ENCODE measurements at places on chromosomes 1 and 21. TPM values are rescaled to one million over a fixed set of nuclear protein-coding genes. Genes with fewer than 3 reads are reported as not detected.

GRCh38 chr1:248696261-248696660 lies 6.3 kb downstream of the OR14I1 start:
- H3K27ac ChIP-seq, result no peak overlapping the region
- no peaks in the 10 kb centered on the region for H3K27me3 ChIP-seq
- no peaks in the 10 kb centered on the region for H3K4me1 ChIP-seq
- DNase-seq, result no peak
- H3K4me3 ChIP-seq, result no peak overlapping the region
- H3K36me3 ChIP-seq, result no peaks in the 10 kb centered on the region

DNA sequence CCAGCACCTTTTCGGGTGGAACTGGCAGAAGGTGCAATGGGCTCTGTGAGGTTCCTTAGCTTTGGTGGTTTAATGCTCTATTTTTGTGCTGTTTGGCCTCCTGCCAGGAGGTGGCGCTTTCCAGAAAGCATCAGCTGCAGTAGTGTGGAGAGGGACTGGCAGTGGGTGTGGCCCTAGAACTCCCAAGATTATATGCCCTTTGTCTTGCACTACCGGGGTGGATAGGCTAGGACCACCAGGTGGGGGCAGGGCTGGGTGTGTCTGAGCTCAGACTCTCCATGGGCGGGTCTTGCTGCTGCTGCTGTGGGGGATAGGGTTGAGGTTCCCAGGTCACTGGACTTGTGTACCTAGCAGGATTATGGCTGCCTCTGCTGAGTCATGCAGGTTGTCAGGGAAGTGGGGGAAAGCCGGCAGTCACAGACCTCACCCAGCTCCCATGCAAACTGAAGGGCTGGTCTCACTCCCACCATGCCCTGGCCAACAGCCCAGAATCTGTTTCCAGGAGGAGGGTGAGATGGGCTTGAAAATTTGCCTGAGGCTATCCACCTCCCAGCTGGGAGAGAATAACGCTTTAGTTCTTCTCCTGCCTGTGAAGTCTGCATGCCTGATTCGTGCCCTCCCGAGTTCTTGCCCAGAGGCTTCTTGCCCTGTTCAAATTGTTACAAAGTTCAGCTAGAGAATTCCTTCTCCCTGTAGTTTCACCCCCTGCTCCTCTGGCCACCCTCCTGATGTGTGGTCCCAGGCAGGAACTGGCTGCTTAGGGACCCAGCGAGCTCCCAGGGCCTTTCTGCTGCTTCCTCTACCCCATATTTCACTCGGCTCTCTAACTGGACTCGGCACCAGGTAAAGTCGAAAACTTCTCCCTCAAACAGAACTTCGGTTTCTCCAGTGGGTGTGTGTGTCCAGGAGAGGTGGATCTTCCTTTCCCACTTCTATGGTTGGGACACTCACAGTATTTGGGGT lies 76.5 kb upstream of the BTG3 start:
- H3K4me1 ChIP-seq, result no peaks in the 10 kb centered on the region
- H3K36me3 ChIP-seq, result no peaks in the 10 kb centered on the region
- no peaks in the 10 kb centered on the region for H3K27me3 ChIP-seq
- H3K4me3 ChIP-seq, result no peak overlapping the region
- DNase-seq, result no peak

DNA sequence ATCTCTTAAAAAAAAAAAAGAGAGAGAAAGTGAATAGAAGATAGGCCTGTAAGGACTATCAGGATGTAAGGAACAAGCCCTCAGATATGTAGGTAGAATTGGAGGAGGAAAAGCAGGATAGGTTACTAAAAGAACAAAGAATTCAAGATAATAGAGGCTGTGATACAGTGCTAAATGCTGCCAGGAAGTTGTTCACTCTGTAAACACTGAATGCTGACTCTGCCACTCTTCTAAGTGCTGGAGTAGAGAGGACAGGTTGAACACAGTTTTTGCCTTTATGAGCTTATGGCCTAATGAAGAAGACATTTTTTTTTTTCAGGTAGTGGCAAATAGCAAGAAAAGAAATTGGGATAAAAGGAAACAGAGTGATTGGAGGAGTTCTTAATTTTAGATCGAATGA lies 90.6 kb upstream of the ZNF678 start:
- H3K4me1 ChIP-seq, result no peaks in the 10 kb centered on the region
- H3K36me3 ChIP-seq, result no peaks in the 10 kb centered on the region
- H3K4me3 ChIP-seq, result no peak overlapping the region
- no peak for DNase-seq

DNA sequence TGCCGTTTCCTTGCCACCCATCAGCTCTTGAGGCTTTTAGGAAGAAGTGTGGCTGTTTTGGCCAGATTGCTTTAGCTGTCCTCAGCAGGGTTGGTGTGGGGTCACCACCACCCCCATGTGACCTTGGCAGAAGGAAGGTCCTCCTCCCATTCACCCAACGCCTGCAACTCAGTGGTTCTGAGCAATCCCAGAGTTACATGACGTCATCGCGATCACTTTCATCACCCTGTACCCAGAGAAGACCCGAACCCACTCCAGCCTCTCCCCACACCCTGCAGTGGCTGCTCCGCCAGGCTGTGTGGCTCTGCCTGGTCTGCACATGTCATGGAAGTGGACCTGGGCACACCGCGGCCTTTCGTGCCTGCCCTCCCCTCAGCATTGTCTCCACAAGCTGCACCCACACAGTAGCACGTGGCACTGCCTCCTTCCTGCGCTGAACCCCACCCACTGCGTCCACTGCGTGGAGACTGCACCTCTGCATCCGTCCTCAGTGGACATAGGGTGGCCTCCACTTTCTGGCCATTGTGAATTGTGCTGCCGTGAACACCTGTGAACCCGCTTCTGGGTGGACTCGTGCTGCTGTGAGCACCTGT lies 16.5 kb downstream of the FAAP20 start:
- no peaks in the 10 kb centered on the region for H3K4me1 ChIP-seq
- no peak overlapping the region for H3K4me3 ChIP-seq
- H3K36me3 ChIP-seq, result no peaks in the 10 kb centered on the region

- H3K27ac ChIP-seq, result no peak overlapping the region
- H3K27me3 ChIP-seq, result no peaks in the 10 kb centered on the region
- H3K4me3 ChIP-seq, result no peak overlapping the region
Measured at GRCh38 chr1:116175611-116176010, 64.4 kb downstream of the MAB21L3 start.

- peaks cover 64% of the 10 kb centered on the region for H3K27me3 ChIP-seq
- H3K4me3 ChIP-seq, result no peak overlapping the region
- no peak overlapping the region for H3K27ac ChIP-seq
- no peaks in the 10 kb centered on the region for H3K36me3 ChIP-seq
- no peak for DNase-seq
Measured at GRCh38 chr21:35855484-35855883, 204.8 kb downstream of the SETD4 start.

SMIM1 gene
- 28.4 TPM for total RNA-seq

GRCh38 chr1:31633117-31633516 lies 11.6 kb downstream of the PEF1 start:
- peak; percentile 18 for DNase-seq
- H3K27ac ChIP-seq, result no peak overlapping the region
- no peaks in the 10 kb centered on the region for H3K27me3 ChIP-seq
- peaks cover 6% of the 10 kb centered on the region for H3K4me1 ChIP-seq
- peaks cover 8% of the 10 kb centered on the region for H3K36me3 ChIP-seq

DNA sequence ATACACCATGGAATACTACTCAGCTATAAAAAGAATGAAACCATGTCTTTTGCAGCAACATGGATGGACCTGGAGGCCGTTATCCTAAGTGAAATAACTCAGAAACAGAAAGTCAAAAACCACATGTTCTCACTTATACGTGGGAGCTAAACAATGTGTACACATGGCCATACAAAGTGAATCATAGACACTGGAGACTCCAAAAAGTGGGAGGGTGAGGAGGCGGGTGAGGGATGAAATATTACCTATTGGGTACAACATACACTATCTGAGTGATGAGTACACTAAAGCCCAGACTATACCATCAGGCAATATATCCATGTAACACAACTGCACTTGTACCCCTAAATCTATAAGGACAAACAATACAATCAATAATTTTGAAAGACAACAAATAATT lies 39.5 kb upstream of the FAM20B start:
- H3K4me1 ChIP-seq, result no peaks in the 10 kb centered on the region
- H3K36me3 ChIP-seq, result no peaks in the 10 kb centered on the region
- H3K27me3 ChIP-seq, result no peaks in the 10 kb centered on the region
- DNase-seq, result no peak
- no peak overlapping the region for H3K27ac ChIP-seq
- H3K4me3 ChIP-seq, result no peak overlapping the region

DNA sequence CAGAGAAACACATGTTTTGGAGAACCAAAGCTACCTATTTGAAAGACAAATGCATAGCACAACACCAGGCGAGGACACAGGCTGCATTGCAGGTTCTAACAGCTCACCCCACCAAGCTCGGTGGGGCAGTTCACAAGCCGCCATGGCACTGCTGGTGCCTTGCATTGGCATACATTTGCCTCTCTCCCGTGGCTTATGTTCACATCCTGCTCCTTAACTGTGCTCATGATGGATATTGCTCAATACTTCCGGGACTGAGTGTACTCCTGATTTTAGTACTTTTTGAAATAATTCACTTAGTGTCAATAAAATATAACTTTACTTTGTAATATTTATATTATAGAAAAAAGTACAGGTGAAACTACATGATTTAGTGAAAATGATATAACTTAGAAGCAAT lies 1187.4 kb upstream of the NCAM2 start:
- no peaks in the 10 kb centered on the region for H3K36me3 ChIP-seq
- H3K4me3 ChIP-seq, result no peak overlapping the region
- DNase-seq, result peak; percentile 1
- no peaks in the 10 kb centered on the region for H3K4me1 ChIP-seq
- H3K27ac ChIP-seq, result no peak overlapping the region

ATAD3C gene
- total RNA-seq, result 0.28 TPM

ORC1 gene
- total RNA-seq, result 2.2 TPM

DNA sequence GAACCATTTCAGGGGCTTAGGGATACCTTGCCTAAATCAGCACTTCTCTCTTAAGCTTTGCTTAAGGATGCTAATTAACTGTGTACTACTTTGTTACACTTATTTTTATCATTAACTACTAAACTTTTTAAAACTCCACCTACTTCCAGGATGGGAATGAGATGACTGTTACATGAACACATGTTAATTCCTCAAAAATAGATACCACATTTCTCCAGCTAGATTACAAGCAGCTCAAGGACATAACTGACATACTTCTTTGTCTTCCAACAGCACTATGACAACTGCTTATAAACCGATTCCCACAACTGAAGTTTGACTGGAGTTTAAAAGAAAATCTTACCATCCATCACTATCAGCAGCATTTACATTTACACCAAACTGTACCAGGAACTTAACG lies 53.7 kb downstream of the TP53BP2 start:
- H3K27me3 ChIP-seq, result no peaks in the 10 kb centered on the region
- no peak for DNase-seq
- no peak overlapping the region for H3K4me3 ChIP-seq
- H3K36me3 ChIP-seq, result peaks cover 44% of the 10 kb centered on the region

MAP1LC3C gene
- 0.18 TPM for total RNA-seq

DNA sequence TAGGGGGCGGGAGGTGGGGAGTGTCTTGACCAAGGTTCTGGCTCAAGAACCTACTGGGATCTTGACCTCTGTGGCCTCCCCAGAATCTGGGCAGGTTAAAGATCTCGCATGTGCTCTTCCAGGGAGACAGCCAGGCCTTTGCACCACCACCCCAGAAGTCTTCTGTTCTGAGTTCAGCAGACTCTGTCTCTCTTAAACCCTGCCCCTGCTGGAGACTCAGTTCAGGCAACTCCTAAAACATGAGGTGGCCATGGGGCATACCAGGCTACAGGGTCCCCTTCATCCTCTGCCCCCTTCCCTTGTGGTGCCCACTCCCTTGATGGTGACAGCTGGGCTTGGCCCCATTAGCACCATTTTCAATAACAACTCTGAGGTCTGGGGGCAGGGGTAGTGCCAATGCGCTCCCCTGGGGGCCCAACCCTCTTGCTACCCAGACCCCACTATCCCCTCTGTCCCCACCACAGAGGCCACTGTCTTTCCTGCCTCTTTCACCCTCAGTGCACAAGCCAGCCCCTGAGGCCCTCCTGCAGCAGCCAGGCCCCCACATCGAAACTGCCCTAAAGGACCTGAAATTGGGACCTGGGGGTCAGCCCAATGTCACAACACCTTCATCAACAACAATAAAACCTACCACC lies 132.7 kb upstream of the RUNX3 start:
- DNase-seq, result no peak
- H3K4me1 ChIP-seq, result peaks cover 8% of the 10 kb centered on the region
- no peaks in the 10 kb centered on the region for H3K36me3 ChIP-seq
- H3K4me3 ChIP-seq, result no peak overlapping the region
- no peak overlapping the region for H3K27ac ChIP-seq
- no peaks in the 10 kb centered on the region for H3K27me3 ChIP-seq

- DNase-seq, result no peak
- no peaks in the 10 kb centered on the region for H3K36me3 ChIP-seq
- H3K4me3 ChIP-seq, result no peak overlapping the region
- no peaks in the 10 kb centered on the region for H3K27me3 ChIP-seq
Measured at GRCh38 chr1:105337420-105337819, 1587.7 kb downstream of the AMY1C start.

DNA sequence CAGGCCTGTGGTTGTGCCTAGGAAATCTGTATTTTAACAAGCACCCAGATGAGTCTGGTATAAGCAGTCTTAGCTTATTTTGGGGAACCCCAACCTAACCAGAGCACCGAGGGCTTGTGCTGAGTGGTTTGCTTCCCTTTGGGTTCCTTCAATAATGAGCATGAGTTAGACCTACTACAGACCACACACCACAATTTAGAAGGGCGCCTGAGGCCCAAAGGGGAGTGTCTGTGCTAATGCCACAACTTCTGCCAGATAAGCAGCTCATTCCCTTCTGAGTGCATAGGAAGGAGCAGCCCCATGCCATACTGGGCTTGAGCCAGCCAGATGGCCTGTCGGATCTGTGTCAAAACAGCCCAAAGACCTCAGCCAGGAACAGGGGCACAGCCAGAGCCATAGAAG lies 15.4 kb upstream of the LSS start:
- no peaks in the 10 kb centered on the region for H3K4me1 ChIP-seq
- H3K36me3 ChIP-seq, result peaks cover 66% of the 10 kb centered on the region
- H3K4me3 ChIP-seq, result no peak overlapping the region
- no peak overlapping the region for H3K27ac ChIP-seq
- no peaks in the 10 kb centered on the region for H3K27me3 ChIP-seq
- no peak for DNase-seq

PRAMEF6 gene
- total RNA-seq, result not detected

DIRAS3 gene
- total RNA-seq, result 3.4 TPM

GRCh38 chr1:224785622-224786021 lies 143.9 kb upstream of the DNAH14 start:
- no peaks in the 10 kb centered on the region for H3K36me3 ChIP-seq
- no peaks in the 10 kb centered on the region for H3K4me1 ChIP-seq
- DNase-seq, result no peak
- H3K27ac ChIP-seq, result no peak overlapping the region

SPATA45 gene
- total RNA-seq, result 2.9 TPM

DNA sequence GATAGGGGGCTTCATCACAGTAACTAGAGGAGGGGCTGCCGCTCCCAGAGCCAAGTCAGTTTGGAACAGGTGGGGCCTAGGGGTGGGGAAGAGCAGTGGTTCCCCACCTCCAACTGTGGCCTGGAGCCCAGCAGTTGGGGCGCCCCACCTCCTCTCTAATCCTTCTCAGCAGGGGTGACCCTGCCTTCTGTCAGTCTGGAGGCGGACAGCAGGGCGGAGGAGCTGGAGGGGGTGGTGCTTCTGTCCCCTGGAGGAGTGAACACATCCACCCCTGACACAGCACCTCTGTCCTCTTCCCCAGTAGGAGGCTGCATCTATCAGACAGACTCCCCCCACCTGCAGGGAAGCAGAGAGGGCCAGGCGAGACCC lies 73.8 kb downstream of the MRPL37 start:
- H3K4me1 ChIP-seq, result peaks cover 38% of the 10 kb centered on the region
- H3K4me3 ChIP-seq, result no peak overlapping the region
- no peaks in the 10 kb centered on the region for H3K36me3 ChIP-seq
- no peaks in the 10 kb centered on the region for H3K27me3 ChIP-seq
- no peak for DNase-seq

- peaks cover 80% of the 10 kb centered on the region for H3K4me1 ChIP-seq
- no peak for DNase-seq
- H3K4me3 ChIP-seq, result no peak overlapping the region
- peak overlapping the region; percentile 48 for H3K27ac ChIP-seq
Measured at GRCh38 chr1:27596261-27596660, 7.7 kb downstream of the AHDC1 start.

TFF3 gene
- total RNA-seq, result not detected

All from cardiac muscle cell (in vitro differentiated cells and primary cell).